ENCODE measurements at places on chromosomes 3 and 15.

DNA sequence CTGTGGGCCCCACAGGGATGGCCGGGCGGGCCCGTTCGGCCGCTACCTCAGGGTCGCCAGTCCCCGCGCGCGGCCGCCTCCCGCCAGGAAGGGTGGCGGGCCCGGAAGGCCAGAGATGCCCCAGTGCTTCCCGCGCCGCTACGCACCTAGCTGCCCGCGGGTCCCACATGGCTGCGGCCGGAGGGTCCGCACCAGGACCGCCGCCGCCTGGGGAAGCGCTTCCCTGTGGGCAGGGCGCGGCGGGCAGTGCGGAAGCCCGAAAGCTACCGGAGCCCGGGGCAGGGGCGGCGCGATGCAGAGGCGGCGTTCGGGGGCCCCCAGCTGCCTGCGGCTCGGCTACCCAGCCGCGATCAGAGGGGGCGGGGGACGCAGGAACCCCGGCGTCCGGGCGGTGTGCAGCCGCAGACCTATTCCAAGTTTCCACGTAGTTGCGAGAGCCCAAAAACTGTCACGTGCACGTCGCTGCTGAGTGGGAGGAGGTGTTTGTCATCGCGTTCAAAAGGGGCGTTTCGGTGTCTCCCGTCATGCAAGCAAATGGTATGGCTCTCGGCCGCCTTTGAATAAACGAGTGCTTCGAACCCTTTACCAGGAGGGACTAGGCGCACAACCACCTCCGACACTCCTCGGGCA is at the start of gene TRANK1:
TRANK1 (minus strand) TSS at position 414 of the 630 bp plus-strand sequence; CDS start at position 169, 245 bp downstream.
- DNase-seq = peak; percentile 82

DNA sequence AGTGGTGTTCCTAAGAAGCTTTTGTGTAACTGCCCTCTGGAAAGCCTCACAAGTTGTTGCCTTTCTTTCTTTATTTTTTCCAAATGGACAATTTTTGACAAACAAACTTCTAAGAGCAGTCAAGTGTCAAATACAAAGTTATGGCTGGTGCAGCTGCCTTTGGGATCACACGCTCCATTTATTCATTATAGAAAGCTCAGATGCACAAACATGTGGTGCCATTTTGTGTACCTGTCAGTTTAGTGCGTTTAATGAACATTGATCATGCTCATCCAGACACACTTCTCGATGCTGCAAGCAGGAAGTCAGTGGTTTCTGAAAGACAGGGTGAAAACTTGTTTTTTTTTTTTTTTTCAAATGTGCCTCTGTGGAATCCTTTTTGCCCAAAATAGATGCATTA is 324.5 kb downstream of the CNTN4 start:
- no peak for DNase-seq

- DNase-seq = peak; percentile 34
Observed at GRCh38 chr3:50642382-50642781, 25.4 kb downstream of the MAPKAPK3 start.

DNA sequence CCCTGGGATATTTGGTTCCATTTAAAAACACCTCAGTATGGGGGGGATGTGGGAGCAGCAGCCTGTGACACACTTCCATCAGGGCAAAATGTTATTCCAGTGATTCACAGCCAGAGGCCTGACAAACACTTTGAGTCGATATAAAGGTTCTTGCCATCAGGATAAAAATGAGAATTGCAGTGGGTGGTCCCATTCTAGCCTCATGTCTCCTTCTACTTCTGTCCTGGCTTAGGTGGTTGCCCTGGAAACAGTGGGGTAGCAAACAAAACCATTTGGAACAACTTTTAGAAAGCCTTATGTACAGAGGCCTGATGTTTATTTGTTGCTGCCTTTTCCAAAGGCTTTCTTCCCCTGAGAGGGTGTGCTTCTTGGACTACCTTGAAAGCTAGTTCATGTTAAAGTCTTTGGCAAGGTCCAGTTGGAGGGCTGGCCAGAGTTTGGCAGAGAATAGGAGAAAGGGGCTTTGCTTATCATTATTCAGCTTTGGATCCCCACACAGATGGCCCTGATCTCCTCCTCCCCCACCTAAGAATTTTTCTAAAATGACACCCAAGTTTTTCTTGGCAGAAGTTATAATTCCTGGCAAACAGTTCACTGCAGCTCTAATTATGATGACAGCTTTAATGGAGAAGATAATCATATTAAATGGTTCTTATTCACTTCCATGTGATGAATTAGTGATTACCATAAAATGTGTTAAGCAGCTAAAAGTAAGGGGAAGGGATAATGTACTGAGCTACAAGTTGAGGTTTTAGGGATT is 84.2 kb upstream of the ZNF280D start:
- DNase-seq = no peak

DNA sequence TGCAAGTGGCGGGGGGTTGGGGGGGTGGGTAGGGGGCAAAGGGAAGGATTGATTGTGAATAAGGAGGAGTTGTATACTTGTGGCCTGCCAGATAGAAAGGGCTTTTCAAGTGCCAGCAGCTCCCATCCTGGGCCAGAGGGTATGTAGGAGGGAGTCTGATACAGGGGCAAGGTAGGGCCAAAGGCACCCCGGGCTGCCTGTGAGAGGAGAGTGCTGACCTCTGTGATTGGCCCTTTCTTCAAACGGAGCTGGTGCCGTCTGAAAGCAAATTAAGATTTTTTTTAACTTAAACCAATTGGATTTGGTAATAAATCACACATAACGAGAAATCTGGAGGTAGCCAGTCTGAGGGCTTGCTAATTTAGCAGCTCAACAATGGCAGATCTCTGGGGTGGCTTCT is 229.9 kb downstream of the THSD4 start:
- no peak for DNase-seq

DNA sequence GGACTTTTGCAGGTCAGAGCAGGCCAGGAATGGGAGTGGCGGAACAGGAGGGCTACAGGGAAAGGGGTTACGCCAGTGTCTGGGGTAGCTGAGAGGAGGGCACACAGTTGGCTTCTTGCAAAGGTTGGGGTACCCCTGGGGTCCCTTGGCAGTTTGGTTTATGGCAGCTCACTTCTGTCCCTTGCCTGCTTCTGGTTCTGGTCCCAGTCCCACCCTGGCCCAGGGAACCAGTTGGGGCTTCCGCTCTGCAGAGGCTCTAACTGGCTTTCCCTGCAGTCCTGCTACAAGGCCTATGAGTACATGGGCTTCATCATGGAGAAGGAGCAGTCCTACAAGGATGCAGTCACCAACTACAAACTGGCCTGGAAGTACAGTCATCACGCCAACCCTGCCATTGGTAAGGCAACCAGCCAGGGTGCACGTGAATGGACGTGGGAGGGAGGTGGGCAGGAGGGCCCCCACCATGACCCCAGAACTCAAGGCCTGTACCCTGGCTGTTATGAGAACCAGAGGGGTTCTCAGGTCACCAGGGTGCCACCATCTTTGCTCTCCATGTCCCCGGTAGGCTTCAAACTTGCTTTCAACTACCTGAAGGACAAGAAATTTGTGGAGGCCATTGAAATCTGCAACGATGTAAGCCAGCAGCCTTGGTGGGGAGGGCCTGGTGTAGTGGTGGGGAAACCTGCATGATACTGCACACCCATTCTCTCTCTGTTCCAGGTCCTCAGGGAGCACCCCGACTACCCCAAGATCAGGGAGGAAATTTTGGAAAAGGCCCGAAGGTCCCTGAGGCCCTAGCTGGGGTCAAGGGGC is 15.2 kb downstream of the CSRNP1 start:
- no peak for DNase-seq

- DNase-seq = no peak
Observed at GRCh38 chr3:160470181-160470580, 20.6 kb upstream of the TRIM59 start.

DNA sequence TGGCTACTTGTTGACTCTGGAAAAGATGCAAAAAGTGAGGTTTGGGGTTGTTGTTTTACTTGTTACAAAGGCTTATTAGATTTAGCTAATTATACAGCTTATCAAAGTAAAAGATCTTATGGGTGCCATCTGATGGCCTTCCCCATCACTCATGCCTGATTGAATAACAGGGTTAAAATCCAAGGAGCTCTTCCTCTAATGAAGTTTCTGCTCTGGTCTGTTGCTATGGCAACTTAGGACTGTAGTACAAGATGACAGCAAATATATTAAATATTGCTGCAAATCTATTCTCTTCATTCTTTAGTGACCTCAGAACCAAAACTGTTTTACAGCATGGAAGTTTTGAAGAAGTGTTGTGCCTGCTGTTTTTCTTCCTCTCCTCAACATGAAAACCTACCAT is 45.6 kb upstream of the SRGAP3 start:
- DNase-seq = no peak

- no peak for DNase-seq
Observed at GRCh38 chr15:26757141-26757540, 15.7 kb downstream of the GABRB3 start.

GRCh38 chr3:186097663-186098451 is 11.0 kb downstream of the ETV5 start:
- DNase-seq = no peak
